Left ventricle myocardium superior (tissue), 1 donor: ENCODE measurements at places on chromosomes 1 and 21. TPM values are rescaled to one million over a fixed set of nuclear protein-coding genes. Genes with fewer than 3 reads are reported as not detected.

UBE2Q1 gene
- 68.7 TPM for total RNA-seq

ZSWIM5 gene
- 0.84 TPM for total RNA-seq

KLHDC7A gene
- total RNA-seq = not detected

DCST2 gene
- 0.37 TPM for total RNA-seq

FMN2 gene
- total RNA-seq = not detected

LRRC38 gene
- 0.15 TPM for total RNA-seq

CHIT1 gene
- total RNA-seq = not detected
